ENCODE measurements at places on chromosomes 11 and 22.

DNA sequence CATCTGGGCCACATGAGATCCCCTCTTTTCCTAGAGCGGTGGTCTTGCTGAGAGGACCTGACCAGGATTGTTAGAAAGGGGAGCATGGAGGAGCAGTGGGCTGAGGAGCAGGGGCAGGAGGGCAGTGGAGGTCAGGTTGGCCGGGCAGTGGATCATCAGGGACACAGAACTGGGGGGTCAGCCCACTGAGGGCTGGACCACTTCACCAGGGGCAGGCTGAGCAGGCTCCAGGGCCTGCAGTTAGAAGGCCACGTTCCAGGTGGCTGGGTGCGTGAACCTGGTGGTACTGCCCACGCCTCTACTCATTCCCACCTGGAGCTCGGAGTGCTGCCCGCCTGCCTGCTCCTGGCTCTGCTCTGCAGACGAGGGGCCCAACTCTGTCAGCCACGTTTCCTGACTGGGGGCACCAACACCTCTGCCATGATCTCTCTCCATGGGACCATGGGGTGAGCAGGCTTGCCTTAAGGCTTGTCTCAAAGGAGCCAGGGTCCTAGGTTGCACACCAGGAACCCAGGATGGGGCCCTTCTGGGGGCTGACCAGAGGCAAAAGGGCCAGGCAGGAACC is 9.7 kb downstream of the MRGPRF start:
- no peak for DNase-seq

GRCh38 chr11:122963961-122964360 is 17.7 kb downstream of the BSX start:
- no peak for DNase-seq

DNA sequence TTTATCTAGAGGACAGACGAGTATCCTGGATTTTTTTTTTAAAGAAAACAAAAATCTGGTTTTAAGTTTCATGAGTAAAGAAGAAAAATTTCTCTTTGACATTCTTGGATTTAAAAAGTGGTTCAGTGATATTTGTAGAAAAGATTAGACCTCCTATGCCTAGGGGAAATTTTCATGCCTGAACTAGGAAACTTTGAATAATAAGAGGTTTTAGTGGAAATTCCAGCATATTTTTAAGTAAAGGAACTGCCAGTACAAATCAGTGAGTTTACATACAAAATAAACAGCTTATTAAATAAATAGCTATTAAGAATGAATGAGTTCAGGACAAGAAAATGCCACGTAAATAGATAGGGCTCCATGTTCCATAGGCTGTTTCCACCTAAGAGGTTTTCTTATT is 17.5 kb downstream of the JAM3 start:
- no peak for DNase-seq

DNA sequence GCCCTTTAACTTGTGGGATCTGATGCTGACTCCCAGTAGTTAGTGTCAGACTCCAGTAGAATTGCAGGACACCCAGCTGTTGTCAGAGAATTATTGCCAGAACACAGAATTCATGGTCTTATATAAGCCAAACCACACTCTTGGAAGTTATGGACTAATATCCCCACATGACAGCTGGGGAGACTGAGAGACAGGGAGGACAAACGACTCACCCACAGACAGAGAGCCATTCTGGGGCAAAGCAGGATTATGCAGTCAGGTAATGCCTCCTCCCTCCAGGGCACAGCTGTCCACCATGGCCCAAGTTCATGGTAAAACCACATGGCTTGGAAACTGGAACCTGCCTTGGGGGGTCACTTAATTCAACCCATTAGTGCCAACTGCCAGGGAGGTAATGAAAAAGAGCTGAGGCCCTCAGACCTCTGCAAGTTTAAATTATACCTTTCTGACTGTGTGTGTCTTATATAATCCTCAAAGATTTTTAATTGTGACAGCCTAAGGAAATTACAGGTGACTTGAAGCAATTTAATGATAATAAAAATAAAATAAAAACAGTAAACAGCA is 299.5 kb downstream of the BUD13 start:
- no peak for DNase-seq

GRCh38 chr22:19522881-19523239 is 1.4 kb downstream of the CLDN5 start:
- DNase-seq, result no peak

DNA sequence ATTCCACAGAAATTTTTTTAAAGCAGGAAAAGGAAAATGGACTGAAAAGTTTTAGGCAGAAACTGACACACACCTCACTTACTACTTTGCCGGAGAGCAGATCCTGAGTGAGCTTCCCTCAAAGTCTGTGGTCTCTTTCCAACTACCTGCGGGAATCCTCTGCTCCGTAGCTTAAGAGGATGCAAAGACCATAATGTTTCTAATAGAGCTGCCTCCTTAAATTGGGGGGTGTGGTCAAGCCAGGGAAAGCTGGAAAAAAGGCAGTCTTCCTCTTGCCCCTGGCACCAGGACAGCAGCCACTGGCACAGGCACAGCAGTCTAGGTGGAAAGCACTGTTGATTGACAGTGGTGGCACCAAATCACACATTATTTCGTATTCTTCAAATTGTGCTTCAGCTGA is at the start of gene ETS1:
TSS of gene ETS1 (minus strand) at position 144 of the 400 bp plus-strand sequence. CDS start 14,428 bp downstream, outside the sequence.
- no peak for DNase-seq

GRCh38 chr11:75562836-75563484 is 907 bp downstream of the SERPINH1 start:
- DNase-seq, result no peak

DNA sequence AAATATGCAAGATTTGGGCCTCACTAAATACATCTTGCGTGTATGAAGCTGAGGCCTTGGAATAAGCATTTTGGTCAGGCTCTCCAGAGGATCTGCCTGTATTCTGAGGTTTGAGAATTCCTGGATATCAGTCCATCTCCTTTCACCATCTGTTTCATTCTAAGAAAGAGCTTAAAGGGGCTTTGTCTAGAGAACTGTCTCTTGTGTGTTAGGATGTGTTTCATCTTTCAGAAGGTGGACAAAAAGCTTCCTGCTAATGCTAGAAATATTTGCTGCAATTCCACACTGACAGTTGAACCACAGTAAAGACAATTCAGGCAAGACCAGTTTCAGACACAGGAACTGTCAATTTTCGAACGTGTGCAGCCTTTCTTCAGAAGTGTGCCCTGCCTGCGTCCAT is 185.4 kb downstream of the DBX1 start:
- DNase-seq, result no peak

DNA sequence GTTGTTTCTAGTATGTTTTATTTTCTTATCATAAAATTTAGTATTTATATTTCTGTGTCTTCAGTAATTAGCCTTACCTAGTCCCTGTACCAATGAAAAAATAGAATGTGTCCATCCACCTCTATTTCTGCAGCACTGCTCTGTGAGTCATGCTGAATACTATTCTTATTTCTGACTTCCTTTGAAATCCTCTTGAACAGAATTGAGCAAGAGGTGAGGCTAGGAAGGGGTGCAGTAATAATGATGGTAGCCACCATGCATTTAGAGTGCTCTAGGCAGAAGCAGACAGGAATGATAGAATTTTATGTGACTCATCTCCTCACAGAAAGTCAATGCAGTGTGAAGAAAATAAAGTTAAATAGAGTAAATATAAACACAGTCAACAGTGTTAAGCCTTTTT is 60.0 kb downstream of the OR10A6 start:
- DNase-seq, result no peak

GRCh38 chr11:116689413-116690127 is 83.2 kb downstream of the BUD13 start:
- no peak for DNase-seq

- DNase-seq, result no peak
These were observed 48.2 kb upstream of the CCDC134 start for GRCh38 chr22:41752011-41752970.
